ENCODE measurements at places on chromosomes 5 and 9. TPM values are rescaled to one million over a fixed set of nuclear protein-coding genes. Genes with fewer than 3 reads are reported as not detected.

TSLP gene
- polyA plus RNA-seq, result 0.93 TPM

CDKN2A gene
- 143 TPM for polyA plus RNA-seq

- no peak overlapping the region for H3K27ac ChIP-seq
- no peak overlapping the region for H3K4me3 ChIP-seq
- no peaks in the 10 kb centered on the region for H3K4me1 ChIP-seq
- peak; percentile 8 for DNase-seq
Measured at GRCh38 chr5:134053840-134054338, 49.1 kb upstream of the VDAC1 start.

GRCh38 chr9:136175616-136176197, 29.2 kb downstream of the LHX3 start:
- no peaks in the 10 kb centered on the region for H3K4me1 ChIP-seq
- no peaks in the 10 kb centered on the region for H3K36me3 ChIP-seq
- DNase-seq, result no peak
- no peak overlapping the region for H3K27ac ChIP-seq
- no peak overlapping the region for H3K4me3 ChIP-seq

DNA sequence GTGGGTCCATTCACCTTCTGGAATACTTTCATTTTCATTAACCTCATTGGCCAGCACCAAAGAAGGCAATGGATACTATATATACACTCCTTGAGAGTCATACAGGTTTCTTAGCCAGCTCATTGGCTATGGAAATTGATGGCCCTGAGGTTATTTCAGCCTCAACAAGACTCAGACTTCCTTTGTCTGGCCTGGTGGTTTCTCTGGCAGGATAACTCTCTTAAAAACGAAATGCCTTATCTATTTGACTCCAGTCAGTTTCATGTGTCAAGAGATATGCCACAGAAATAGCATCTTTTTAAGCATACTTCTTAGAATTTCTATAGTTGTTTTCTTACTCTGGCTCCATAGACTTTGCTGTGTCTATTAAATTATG, 28.9 kb downstream of the CDH9 start:
- H3K27ac ChIP-seq, result no peak overlapping the region
- no peaks in the 10 kb centered on the region for H3K36me3 ChIP-seq
- no peaks in the 10 kb centered on the region for H3K27me3 ChIP-seq
- H3K4me3 ChIP-seq, result no peak overlapping the region
- DNase-seq, result no peak
- H3K4me1 ChIP-seq, result no peaks in the 10 kb centered on the region

IER5L gene
- 13.4 TPM for polyA plus RNA-seq

DNA sequence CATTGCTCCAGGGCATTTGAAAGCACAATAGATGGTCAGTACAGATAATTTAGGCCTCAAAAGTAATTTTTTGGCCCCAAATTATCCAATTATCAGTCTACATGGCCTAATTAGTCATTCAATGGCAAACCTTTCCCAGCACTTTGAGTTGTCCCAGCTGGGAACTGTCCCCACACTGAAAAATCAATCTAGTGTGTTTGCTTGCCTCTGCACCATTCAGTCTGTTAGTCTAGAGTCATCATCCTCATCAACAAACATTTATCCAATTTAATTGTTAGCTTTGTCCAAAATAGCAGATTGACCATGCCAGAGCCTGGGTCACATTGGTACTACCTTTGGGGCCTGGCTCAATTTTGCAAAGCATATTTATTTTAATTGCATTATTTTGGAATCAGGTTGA, 13.9 kb downstream of the NR4A3 start:
- H3K27ac ChIP-seq, result no peak overlapping the region
- H3K27me3 ChIP-seq, result no peaks in the 10 kb centered on the region
- no peak for DNase-seq

POLR3G gene
- polyA plus RNA-seq, result 11.6 TPM

ANKDD1B gene
- polyA plus RNA-seq, result 0.24 TPM

GRCh38 chr5:51960617-51961121, 577.4 kb downstream of the ISL1 start:
- H3K36me3 ChIP-seq, result no peaks in the 10 kb centered on the region
- no peak overlapping the region for H3K27ac ChIP-seq
- H3K4me3 ChIP-seq, result no peak overlapping the region
- no peaks in the 10 kb centered on the region for H3K27me3 ChIP-seq
- no peaks in the 10 kb centered on the region for H3K4me1 ChIP-seq
- no peak for DNase-seq

MCC gene
- 5.0 TPM for polyA plus RNA-seq

CDH9 gene
- not detected for polyA plus RNA-seq

- no peak overlapping the region for H3K27ac ChIP-seq
- H3K4me3 ChIP-seq, result no peak overlapping the region
- DNase-seq, result no peak
- no peaks in the 10 kb centered on the region for H3K4me1 ChIP-seq
- H3K27me3 ChIP-seq, result peaks cover 1% of the 10 kb centered on the region
Measured at GRCh38 chr5:68167195-68167651, 48.3 kb upstream of the PIK3R1 start.

- H3K4me3 ChIP-seq, result no peak overlapping the region
- no peaks in the 10 kb centered on the region for H3K36me3 ChIP-seq
- H3K4me1 ChIP-seq, result no peaks in the 10 kb centered on the region
- H3K27ac ChIP-seq, result no peak overlapping the region
Measured at GRCh38 chr5:134107779-134108178, 6.7 kb upstream of the TCF7 start.

NR5A1 gene
- polyA plus RNA-seq, result not detected

DNA sequence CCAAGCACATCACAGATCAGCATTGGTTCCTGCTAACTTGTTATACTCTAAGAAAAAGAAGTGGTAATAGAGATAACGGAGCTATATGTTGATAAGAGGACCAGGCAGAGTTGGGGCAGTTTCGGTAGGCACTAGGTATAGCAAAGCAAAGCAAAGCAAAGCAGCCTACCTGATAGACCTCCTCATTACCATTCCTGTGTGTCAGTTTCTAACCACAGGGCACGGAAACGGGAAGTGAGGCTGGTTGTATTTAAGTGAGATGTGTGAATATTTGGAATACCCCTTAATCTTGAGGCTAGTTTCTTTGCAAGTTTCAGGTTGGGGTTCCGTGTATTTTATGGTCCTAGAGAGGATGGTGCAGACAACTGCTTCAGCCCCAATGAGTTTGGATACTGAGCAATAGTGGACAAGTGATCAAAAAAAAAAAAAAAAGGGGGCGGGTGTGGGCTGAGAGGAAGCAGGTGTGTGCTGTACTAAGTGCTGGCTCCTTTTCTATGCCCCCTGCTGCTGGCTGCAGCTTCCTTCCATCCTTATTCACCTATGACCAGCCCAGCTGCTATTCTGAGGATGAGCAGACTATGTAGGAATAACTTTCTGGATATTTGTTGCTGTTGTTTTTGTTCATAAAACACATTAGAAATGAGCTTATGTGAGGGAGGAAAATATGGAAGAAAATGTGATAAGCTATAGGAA, 183.3 kb downstream of the SH3GL2 start:
- H3K4me3 ChIP-seq, result no peak overlapping the region
- no peaks in the 10 kb centered on the region for H3K36me3 ChIP-seq
- no peak overlapping the region for H3K27ac ChIP-seq
- H3K4me1 ChIP-seq, result no peaks in the 10 kb centered on the region
- no peak for DNase-seq

DCTN4 gene
- 28.1 TPM for polyA plus RNA-seq

- H3K27me3 ChIP-seq, result no peaks in the 10 kb centered on the region
- peak; percentile 13 for DNase-seq
- H3K27ac ChIP-seq, result no peak overlapping the region
- H3K4me1 ChIP-seq, result peaks cover 2% of the 10 kb centered on the region
Measured at GRCh38 chr9:18384066-18384465, 89.9 kb upstream of the ADAMTSL1 start.

GRCh38 chr9:121289026-121289771, 21.2 kb downstream of the GSN start:
- H3K36me3 ChIP-seq, result peaks cover 30% of the 10 kb centered on the region
- peaks cover 42% of the 10 kb centered on the region for H3K4me1 ChIP-seq
- no peaks in the 10 kb centered on the region for H3K27me3 ChIP-seq
- no peak overlapping the region for H3K4me3 ChIP-seq
- H3K27ac ChIP-seq, result peak overlapping the region; percentile 82

DNA sequence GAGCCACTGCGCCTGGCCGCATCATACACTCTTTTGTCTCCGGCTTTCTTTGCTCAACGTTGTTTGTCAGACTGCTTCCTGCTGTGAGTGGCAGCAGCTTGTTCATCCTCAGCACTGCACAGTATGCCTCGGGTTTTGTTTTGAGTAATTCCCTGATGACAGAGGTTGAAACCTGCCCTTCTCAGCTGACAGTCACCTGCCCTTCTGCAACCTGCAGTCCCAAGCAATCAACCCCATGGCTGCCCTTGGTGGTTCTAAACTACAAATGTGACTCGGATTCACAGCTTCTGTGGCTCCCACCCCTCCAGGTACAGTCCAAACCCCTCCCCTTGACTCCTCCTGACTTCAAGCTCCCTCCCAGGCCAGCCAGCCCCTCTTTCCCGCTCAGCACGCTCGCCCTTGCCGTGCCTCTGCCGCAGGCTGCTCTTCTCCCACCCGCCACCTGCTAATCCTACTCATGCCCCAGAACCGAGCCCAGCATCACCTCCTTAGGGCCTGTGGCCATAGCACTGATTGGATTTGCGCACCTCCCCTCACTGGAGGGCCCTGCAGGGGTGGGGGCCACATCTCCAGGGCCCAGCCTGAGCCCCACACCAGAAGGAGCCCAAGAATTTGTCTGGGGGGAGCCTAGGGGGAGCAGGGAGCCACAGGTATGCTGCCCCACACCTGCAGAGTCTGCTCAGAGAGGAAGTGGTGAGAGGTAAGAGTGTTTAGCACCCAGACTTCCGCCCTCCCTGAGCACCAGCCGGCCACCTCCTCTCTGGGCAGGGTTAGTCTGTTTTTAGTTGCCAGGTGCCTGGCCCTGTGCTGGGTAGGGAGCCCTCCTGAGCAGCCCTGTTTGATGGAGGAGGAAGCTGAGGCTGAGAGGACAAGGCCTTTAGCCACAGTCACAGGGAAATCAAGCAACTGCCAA, 10.1 kb downstream of the EEIG1 start:
- no peak overlapping the region for H3K4me3 ChIP-seq
- no peaks in the 10 kb centered on the region for H3K36me3 ChIP-seq
- peaks cover 60% of the 10 kb centered on the region for H3K4me1 ChIP-seq
- no peak overlapping the region for H3K27ac ChIP-seq
- no peaks in the 10 kb centered on the region for H3K27me3 ChIP-seq

- no peak overlapping the region for H3K4me3 ChIP-seq
- H3K27ac ChIP-seq, result no peak overlapping the region
- peaks cover 15% of the 10 kb centered on the region for H3K36me3 ChIP-seq
- H3K4me1 ChIP-seq, result no peaks in the 10 kb centered on the region
Measured at GRCh38 chr9:137740312-137740711, 121.5 kb downstream of the EHMT1 start.

DNA sequence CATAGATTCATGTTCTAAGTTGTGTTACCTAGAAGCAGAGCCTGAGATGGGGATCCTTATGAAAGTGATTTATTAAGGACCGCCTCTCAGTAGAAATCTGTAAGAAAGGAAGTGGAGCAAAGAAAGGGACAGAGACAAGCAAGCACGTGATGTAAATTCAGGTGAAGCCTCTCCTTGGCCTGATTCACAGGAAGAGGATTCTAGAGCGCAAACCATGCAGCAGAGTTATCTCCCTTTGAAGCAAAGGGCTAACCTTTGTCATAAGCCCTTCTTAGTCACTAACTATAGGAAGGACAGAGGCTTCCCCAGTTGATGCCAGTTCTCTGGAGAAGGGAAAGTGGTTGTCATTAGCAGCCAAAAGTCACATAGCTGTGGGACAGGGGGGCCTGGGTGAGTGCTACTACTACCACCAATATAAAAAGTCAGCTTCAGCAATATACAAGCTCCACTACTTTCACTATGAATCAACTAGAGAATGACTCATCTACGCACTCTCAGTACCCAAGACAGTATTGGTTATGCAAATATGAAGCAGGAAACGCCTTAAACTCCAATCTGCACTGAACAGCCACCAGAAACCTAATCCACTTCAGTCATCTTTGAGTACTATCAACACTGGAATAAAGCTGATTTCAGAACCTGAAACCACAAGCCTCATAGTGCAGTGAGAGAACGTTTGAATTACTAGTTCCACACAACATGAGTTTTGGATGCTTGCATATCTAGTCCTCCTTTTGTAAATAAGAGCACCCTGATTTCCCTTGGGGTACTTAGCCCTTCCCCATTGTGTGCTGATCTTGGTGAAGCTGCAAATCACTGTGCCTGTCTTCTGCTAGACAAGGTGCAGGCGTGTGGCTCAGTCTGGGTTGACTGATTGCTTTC, 162.7 kb downstream of the ZNF608 start:
- H3K27ac ChIP-seq, result no peak overlapping the region
- no peaks in the 10 kb centered on the region for H3K27me3 ChIP-seq
- DNase-seq, result peak; percentile 95
- no peak overlapping the region for H3K4me3 ChIP-seq
- H3K36me3 ChIP-seq, result no peaks in the 10 kb centered on the region

DNA sequence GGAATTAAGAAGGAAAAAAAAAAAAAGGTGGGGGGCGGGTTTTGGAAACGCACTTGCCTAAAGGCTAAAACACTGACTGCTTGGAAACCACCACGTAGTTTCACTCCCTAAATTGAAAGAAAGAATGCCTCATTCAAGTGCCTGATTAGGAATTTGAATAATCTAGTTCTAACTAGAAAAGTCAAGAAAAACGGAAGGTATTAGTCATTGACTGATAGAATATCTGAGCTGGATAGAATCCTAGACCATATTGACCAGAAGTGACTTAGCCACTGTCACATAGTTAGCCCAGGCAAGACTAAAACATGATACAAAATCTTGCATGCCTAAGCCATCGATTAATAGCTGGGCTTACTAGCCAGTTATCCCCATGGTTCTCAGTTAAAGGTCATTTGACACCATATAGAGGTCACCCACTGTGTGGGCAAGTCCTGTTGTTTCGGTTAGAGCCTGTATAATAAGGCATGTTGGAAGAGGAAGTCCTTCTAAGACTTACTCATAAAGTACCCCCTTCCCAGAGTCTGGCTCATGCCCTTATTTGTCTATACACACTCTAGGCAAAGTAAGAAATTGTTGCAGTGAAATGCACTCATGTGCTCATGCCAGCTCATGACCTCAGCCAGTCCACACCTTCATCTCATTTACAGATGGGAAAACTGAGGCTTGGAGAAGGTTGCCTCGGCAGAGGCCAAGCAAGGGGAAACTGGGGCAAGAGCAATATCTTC, 40.2 kb downstream of the SH3RF2 start:
- DNase-seq, result peak; percentile 40
- H3K36me3 ChIP-seq, result no peaks in the 10 kb centered on the region
- H3K4me3 ChIP-seq, result no peak overlapping the region
- H3K27ac ChIP-seq, result no peak overlapping the region
- peaks cover 5% of the 10 kb centered on the region for H3K4me1 ChIP-seq

Data from IMR-90 (cell line).